HT-29 (cell line): ENCODE measurements at places on chromosomes 7 and 10.

GRCh38 chr10:77297393-77297739, 340.2 kb downstream of the KCNMA1 start:
- DNase-seq: no peak

DNA sequence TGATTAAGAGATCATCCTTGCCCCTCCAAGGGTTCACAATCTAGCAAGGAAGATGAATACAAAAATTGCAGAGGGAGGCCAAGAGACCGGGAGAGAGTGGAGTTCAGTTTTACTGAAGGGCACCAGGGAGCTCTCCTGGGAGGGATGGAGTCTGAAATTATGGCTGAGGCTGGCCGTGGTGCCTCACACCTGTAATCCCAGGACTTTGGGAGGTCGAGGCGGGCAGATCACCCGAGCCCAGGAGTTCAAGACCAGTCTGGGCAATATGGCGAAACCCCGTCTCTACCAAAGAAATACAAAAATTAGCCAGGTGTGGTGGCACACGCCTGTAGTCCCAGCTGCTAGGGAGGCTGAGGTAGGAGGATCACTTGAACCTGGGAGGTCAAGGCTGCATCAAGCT, 51.4 kb upstream of the MXI1 start:
- DNase-seq: no peak

- DNase-seq: no peak
Measured at GRCh38 chr10:116364868-116365267, 40.6 kb downstream of the CCDC172 start.

DNA sequence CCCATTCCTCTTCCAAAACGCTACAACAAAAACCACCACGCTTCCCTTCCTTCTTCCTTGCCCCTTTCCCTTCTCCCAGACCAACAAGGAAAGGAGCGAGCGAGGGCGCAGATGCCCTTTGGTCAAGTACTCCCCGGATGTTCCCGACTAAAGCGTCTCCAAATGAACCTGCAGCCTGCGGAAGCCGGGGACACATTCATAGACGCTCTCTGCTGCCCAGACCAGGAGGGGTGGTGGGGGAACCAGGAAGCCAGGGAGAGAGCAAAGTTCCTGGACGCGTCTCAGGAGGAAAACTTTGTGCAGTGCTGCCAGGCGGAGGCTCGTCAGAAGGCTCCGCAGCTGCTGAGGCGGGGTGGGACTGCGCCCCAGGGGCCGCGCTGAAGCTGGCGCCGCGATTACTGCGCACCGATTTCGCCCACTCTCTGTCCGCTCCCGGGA, 754 bp downstream of the SEMA3D start:
- DNase-seq: no peak

GRCh38 chr7:327991-328702, 38.2 kb downstream of the FOXL3 start:
- DNase-seq: no peak
